Lung microvascular endothelial cell (primary cell): ENCODE measurements at places on chromosomes 7 and 10.

DNA sequence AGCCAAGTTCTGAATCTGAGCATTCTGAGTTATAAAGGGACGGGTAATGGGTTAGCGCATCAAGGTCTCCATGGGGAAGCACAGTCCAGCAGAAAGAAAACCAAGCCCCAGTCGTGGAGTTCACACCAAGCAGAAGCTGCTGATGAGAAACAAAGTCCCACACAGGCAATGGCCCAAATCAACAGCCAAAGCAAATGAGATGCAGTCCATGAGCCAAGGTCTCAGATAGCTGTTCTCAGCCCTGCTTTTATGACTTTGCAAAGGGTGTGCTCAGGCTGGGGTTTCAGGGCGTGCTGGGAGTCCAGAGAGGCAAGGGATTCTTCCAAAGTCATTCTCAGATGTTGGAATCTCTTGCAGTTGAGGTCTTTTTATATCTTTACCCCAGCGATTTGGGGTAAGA lies 32.0 kb downstream of the THNSL1 start:
- DNase-seq: no peak

DNA sequence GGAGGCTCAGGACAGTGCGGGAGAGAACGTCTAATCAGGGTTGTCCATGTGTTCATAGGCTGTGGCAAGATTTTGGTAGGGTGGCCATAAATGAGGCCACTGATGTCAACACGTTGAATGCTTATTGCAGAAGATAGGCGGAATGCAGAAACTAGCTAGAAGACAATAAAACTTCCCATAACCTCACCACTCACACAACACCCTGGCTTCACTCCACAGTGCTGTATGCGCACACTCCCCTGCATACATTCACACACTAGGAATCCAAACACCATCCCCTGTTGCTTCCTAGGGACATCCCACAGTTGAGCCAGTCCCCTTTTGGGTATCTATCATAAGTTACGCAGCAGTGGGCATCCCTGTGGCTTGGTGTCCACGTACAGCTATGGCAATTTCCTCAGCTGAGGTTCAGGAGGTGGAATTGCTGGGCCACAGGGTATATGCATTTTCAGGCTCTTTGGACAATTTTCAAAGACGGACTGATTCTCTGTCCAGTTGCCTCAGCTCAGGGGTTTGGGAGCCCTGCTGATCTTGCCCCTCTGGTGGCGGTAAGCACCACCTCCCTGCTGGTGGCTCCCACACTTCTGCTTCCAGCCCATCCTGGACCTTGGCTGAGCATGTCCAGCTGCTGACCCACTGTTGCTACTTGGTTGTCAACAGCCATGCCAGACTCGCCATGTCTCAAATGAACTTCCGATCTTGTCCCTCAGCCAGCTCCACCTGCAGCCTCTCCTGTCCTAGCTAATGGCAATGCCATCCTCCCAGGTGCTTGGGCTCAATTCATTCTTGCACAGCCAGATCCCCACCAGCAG lies 36.4 kb downstream of the CDH23 start:
- no peak for DNase-seq

DNA sequence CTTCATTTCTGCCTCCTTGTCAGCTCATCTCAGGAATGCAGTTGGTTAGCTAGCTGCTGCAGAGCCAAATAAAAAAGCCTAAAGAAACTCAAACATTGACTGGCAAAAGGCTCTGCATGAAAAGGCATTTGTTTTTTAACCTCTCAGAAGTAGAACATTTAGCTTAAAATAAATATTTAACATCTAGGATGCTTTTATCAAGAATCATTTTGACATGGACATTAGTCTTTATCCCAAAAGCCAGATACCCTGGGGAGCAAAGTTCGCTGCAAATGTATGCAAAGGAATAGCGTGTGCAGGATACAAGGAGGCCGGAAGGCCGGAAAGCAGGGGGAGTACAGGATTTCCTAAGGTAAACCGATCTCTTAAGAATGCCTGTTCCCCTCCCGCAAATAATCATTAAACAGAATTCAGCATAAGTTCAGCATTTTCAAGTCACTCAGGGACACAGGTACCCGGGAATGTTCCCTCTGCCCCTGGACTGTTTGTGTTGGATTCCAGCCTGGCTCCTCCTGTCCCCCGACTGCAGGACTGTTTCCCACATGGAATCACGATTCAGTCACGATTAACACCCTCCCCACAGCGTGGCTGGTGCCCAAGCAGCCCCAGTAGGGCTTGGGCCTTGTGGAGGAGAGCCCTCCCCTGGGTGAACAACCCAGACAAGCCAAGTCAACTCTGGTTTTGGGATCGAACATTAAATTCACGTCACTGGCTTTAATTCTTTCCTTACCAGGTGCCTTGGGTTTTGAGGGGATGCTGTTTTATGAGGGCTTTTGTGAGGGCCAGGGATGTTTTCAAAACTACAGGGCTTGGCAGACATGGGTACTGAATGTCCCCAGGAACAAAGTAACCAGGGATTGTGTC lies 97.8 kb downstream of the HIPK2 start:
- peak; percentile 80 for DNase-seq

DNA sequence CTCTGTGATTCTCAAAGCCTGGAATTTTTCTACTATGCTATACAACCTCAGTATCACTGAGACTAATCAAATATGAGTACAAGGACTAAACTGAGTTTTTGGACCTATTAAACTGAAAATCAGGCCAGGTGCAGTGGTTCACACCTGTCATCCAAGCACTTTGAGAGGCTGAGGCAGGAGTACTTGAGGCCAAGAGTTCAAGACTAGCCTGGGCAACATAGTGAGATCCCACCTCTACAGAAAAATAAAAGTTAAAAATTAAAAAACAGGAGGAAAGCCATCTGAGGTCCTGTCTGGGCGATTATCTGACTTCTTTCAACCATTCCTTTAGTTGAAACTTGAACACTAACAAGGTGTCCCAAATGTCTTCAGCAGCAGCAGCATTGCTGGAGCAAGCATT lies 7.0 kb downstream of the XRCC2 start:
- no peak for DNase-seq

DNA sequence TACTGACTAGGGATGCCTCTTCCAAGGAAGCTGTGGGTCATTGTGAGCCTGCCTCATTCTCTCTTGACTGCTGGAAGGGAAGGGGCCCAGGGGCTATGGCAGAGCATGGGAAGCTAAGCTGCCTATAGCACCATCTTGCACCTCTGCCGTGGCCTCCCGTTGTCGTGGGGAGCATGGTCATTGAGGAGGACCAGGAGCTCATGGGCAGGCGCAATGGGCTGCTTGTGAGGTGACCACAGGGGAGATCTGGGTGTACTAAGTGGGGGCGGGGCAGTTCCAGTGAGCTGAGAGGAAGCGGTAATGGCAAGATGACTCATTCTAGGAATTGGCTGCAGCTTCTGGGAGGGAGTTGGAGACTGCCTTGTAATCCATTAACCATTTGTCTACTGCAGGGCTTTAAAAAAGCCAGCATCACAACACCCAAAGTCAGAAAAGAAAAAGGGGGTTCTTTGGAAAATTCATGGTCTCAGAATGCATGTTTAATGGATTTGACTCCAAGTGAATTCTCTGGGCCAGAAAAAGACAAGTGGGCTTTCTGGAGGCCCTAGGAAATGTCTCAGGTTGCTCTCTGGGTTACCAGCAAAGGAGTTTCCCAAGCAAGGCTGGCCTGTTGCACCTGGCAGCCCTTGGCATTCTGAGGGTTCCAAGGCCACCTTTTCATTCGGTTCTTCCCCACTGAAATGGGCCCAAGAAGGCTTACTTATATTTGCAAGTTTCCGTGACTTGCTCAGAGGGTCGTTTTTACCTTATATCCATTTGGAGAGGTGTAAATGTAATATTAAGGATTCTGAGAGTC lies 3.6 kb downstream of the DUSP5 start:
- DNase-seq: peak; percentile 87
